ENCODE measurements at places on chromosomes 16 and 17.

DNA sequence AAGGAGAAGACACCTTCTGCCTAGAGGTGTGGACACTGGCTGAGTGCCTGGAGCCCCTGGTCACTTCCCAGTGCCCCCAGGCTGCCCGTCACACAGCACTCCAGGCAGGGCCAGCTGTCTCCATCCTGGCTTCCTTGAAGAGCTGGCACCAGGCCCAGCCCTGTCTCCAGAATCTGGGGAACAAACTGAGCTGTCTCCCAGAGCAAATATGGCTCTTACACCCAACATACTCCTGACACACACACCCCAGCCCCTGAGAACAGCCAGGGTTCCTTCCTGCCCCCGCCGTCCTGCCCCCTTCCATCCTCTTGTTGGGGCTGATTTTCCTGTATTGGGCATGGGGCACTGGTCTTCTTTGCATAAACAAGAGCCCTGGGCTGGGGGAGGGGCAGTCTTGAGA is 9.1 kb downstream of the NHERF1 start:
- no peak for DNase-seq

GRCh38 chr17:80220054-80220735 is at the start of the genes SGSH and SLC26A11:
Gene SGSH (minus strand): TSS chr17:80220333. CDS start chr17:80220313, 20 bp downstream.
Gene SLC26A11 (plus strand): TSS chr17:80220427. CDS start chr17:80221561, 1,134 bp downstream.
- DNase-seq = peak; percentile 44

DNA sequence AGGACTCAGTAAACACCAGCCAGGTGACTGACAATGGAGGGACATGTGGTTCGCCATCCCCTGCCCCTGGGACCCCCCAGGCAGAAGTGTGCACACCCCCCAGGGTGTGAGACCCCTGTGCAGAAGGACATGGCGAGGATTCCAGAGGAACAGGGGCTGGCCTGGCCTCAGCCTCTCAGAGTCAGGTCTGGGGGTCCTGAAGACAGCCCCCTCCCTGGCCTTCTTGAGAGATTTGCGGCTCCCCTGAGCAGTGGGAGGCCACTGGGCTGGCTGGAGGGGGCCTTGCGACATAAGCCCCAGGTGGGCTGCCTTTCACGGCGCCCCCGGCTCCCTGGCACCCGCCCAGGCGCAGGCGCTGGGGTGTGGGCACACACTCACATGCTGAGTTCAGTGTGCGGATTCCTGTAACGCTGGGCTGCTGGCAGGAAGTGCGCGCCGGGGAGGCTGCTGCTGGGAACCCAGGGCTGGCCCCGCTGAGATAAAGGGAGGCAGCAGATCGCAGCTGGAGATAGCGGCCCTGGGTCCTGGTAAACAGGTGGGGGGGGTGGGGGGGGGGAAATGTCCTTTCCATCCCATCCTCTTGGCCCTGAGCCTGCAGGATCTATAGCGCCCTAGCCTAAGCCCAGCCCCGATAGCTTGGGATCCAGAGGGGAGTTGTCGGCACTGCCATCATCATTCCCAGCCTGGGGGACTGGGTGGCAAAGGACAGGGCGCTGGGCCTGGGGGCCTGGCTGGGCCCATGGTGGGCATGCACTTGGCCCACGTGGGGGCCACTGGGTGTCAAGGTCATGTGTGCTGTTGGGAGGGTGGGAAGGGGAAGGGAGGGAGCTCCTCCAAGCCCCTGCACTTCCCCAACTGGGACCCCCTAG is 27.1 kb downstream of the TMEM235 start:
- DNase-seq = no peak

GRCh38 chr17:58165981-58166380 is 801 bp upstream of the OR4D2 start:
- no peak for DNase-seq

DNA sequence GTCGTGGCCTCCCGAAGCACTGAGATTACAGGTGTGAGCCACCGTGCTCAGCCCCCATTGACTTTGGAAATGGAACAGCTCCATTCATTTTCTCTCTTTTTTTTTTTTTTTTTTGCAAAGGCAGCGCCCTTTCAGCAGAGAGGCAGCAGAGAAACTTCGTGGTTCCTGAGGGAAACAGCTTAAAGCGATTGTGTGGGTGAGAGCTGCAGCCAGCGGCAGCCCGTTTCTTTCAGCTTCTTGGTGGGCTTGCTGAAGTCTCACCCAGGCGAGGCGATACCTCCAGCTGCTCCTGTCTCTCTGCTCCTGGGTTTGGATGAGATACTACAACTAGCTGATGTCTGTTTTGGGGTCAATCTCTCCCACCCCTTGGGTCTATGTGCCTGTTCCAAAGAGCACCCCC is 7.7 kb downstream of the KDM8 start:
- DNase-seq = no peak

GRCh38 chr17:82065193-82065637 is 389 bp downstream of the DUS1L start:
- DNase-seq = no peak

GRCh38 chr16:51753467-51754127 is 602.5 kb upstream of the SALL1 start:
- DNase-seq = no peak

- DNase-seq = no peak
These were observed 5.0 kb upstream of the PRSS54 start for GRCh38 chr16:58299757-58300349.

DNA sequence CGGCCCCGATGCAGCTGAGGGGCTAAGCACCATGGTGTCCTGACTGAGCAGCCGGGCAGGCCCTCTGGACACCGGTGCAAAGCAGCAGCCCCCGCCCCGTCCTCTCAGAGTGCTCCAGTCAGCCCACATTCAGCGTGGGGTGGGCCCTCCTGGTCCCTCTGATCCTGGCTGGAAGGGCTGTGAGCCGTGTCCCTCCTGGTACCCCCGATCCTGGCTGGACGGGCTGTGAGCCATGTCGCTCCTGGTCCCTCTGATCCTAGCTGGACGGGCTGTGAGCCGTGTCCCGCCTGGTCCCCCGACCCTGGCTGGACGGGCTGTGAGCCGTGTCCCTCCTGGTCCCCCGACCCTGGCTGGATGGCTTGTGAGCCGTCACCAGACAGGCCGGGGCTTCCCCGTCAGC is 26.9 kb upstream of the ACSF3 start:
- no peak for DNase-seq

DNA sequence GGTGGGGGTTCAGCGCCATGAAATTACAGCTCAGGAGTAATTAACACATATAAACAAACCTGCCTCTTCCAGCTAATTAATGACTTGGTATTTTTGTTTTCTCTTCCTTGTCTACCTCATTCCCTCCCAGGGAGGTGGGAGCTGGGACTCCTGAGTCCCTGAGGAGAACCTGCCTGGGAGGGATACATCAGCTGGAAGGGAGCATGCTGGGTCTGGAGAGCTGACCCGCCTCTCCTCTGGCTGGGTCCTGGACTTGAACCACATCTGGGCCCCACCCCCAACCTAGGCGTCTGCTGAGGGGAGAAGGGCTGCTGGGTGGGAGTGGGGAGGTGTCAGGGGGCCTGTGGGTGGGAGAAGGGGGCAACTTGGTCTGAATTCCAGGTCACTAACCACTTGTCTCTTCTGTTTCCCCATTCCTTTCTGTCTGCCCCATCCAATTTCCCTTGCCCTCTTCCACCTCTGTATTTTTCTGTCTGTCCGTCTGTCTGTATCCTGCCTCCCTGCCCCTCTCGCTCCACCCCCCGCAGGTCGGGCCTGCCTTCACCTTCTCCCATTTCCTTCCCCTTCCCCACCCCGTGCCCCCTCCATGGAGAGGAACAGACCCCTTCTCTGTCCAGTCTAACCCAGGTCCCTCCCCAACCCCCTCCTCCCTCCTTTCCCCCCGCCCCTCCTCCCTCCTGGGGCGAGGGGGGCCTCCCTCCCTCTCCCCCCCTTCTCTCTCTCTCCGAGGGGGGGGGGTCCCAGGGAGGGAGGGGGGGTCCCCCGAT is at the start of gene NLGN2:
Gene NLGN2 (plus strand): TSS at position 361 of the 767 bp plus-strand sequence. CDS start 411 bp downstream, outside the sequence.
- no peak for DNase-seq

DNA sequence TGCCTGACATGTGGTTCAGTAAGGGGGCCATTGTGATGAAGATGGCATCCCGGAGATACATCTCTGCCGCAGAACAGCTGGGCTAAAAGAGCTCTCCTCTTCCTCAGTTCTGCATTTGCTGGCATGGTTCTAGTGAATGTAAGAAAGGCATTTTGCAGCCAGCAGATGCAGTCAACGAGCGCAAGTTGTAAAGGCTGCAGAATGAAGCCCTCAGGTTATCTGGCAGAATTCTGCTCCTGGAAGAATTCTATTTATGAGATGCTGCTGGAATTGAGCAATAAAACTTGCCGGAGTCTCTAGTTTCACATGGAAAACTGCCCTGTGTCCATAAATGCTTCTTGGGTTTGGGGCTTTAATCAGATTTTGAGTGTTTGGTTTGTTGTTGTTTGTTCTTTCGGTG is 176.8 kb upstream of the HSBP1 start:
- DNase-seq = no peak

GRCh38 chr17:39729280-39729851 is 966 bp downstream of the MIEN1 start:
- DNase-seq = no peak

DNA sequence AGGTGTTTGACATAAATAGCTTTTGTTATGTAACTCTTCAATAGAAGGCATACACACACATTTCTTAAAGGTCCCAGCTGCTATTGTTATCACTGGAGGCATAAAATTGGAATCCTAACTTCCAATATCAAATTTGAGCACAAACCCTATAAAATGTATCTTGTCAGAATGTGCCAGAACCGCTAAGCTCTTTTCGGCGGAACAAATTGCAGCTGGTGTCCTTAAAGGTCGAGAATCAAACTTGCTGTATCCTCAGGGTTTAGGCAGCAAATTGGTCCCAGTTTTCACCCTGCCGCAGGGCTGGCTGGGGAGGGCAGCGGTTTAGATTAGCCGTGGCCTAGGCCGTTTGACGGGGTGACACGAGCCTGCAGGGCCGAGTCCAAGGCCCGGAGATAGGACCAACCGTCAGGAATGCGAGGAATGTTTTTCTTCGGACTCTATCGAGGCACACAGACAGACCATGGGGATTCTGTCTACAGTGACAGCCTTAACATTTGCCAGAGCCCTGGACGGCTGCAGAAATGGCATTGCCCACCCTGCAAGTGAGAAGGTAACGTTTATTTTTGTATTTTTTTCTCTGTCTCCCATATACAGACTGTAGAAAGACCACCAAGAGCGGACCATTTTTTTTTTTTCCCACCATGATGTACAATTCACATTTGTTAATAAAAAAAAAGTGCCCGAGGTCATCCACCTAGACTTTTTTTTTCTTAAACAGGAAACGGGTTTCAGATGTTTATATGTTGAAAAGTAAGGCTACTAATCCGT is 297.1 kb downstream of the IRF8 start:
- no peak for DNase-seq

DNA sequence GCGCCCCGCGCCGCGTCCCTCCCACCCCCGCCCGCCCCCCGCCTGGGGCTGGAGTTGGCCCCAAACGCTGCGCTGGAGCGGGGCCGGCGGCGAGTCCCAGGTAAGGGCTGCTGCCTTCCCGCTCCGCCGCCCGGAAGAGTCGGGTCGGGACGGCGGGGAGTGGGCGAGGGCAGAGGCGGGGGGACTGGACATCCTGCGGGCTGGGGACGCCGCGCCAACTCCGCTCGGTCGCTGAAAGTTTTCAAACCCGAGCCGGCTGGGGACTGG is 469 bp downstream of the GPRC5C start:
- DNase-seq = no peak

- no peak for DNase-seq
These were observed 870.2 kb upstream of the GOT2 start for GRCh38 chr16:59604354-59604753.

DNA sequence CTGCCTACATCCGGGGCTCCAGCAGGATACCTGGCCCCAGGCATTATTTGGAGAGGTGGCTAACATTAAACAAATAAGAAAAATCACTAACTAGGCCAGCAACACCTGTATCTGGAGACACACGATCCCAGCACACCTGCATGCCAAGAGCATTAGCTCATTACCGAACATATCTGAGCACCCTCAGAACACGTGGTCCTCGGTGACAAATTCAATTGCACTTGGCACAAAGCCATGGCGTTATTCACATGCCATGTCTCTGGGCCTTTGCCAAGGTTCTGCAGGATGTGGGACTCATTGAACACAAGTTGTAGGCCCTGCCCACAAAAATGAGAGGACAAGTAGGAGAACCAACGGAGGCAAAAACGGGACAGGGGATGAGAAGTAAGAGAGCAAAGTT is 552.3 kb downstream of the TOX3 start:
- DNase-seq = peak; percentile 100

DNA sequence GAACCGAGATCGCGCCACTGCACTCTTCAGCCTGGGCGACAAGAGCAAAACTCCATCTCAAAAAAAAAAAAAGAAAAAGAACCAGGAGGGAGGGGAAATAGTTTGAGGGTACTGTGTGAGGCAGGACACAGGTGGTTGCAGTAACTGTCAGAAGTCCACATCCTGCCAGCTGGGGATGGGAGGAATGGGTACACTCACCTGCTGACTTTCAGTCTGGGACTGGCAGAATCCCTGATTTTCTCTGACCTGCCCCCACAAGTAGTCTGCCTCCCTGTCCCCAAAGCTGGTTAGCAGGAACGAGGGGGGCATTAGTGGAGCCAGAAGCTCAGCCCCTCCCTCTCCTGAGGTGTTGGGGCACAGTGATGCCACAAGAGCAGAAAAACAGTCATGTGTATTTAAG is 7.1 kb upstream of the ARL5C start:
- no peak for DNase-seq

GRCh38 chr17:49755663-49756283 is 8.2 kb downstream of the FAM117A start:
- no peak for DNase-seq

DNA sequence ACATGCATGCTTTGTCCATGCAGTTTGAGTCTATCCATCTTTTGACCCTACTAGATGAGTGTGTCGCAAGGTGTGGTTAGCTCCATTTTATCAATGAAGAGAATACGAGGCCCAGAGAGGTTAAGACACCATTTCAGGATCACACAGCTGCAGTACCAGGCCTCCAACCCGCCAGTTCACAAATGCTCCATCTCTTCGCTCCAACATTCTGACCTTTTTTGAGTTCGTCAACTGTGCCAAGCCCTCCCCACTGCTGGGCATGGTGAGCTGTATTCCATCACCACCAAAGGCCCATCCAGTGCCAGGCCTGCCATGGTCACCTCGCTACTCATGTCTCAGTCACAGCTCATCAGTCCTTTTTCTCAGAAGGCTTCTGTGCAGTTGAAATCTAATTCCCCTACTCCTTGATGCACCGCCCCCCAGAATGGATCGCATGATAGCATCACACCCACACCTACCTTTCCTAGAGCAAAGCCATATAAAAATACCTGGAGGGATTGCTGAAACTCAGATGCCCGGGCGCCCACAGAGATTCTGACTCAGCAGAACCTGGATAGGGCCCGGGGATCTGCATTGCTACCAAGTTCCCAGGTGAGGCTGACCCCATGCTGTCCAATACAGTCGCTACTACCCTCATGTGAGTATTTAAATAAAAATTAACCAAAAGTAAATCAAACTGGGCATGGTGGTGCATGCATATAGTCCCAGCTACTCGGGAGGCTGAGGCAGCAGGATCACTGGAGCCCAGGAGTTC is 38.0 kb downstream of the ZNF423 start:
- DNase-seq = no peak

GRCh38 chr17:52376137-52376536 is 217.6 kb upstream of the CA10 start:
- DNase-seq = no peak

- peak; percentile 80 for DNase-seq
These were observed 23.2 kb downstream of the SLC39A11 start for GRCh38 chr17:73069164-73069770.
